SHP77 (cell line): ENCODE measurements at places on chromosomes 2 and 18.

DNA sequence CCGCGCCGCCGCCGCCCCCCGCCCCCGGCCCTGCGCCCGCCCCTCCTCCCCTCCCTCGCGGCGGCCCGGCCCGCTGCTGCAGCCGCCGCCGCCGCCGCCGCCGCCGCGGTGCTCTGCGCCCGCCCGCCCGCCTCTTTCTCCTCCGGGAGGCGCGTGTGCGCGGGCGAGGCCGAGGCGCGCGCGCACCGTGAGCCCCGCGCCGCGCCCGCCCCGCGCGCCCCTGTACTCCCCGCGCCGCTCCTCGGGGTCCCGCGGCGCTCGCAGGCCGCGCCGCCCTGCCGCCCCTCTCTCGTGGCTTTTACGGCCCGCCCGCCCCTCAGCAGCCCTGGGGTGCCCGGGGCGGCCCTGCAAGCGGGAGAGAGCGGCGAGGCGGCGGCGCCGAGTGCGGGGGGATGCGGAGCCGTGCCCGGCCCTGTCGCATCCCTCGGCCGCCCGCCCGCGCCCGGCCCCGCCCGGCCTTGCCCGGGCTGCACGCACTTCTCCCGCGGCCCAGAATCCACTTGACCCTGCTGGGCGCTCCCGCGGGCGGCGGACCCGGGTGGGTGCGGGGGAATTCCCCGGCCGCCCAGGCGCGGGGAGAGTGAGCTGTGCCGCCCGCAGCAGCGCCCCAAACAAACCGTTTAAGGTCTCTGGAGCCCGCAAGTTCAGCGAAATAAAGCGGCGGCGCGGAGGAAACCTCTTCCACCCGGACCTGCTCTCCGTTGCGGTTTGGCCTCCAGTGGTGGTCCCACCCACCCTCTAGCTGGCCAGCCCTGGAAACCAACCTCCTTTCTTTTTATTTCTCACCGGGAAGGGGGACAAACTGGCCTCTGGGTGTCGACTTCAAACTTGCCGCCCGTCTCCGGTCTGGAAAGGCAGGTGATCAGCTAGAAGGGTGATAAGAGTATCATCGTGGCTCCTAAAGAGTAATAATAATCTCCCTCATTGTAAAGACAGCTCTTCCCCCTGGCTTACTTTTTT, 37.4 kb downstream of the AFF3 start:
- no peak for DNase-seq

DNA sequence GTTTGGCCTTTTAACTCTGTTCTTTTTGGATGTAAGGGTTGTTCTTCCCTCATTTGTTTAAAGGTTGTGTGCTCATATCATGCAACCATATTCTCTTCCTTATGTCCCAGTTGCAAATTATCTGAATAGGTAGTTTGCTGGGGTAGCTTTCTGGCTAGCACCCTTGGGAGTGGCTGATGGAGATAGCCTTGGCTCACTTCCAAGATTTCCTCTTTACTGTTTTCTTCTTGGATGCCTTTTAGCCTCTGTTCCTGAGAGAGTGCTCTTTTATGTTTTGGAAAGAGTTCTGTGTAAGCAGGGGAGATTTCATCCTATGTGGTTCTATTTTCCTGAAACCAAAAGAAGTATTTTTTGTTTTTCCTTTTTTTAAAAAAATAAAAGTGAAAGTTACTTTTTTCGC, 25.4 kb downstream of the USP14 start:
- no peak for DNase-seq

DNA sequence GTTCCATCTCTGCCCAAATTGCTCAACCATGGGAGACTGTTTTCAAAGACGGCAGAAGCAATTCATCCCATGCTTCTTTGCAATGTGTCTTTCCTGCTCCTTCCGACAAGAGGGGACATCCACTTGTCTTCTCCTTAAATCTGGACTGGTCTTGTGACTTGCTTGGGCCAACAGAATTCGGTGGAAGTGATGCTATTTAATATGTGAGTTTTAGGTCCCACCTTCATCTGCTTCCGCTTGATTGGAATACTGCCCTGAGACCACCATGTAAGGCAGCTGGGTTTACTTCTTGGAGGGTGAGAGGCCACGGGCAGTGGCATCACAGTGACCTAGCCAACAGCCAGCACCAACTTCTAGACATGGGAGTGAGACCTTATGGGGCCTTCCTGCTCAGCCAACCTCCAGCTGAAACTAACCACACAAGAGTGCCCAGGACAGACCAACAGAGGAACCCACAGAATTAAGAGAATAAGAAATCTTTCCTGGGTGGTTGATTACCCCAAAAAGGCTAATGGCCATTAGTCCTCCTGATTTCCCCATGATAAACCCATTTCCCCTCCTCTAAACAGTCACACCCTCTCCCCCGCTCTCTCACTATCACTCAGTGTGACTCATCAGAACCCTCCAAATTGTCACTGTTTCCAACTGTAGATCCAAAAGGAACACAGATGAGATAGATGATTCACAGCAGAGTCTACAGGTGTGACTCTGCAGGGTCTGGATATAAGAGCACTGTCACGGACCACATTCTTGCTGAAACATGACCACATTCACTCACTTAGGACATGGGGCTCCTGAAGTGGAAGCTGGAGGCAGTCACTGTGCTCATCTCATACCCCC, 16.2 kb upstream of the RHOB start:
- no peak for DNase-seq

DNA sequence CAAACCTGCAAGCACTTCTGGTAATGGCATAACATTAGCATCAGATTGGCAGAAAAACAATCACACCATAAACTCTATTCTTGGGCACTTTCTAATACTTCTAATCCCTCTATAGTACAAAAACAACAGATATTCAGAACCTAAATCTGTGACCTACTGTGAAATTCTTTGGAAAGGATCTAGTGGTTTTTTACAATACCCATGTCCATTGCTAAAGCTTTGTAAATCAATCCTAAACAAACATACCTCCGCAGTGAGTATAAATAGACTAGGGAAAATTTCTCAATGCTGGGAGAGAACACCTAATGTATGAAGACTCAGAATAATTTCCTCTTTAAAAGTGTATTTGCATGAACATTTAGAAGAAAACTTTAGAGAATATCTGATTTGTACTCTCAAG, 1098.5 kb upstream of the DDX18 start:
- peak; percentile 1 for DNase-seq

GRCh38 chr2:191329841-191330240, 84.6 kb downstream of the MYO1B start:
- DNase-seq: no peak

DNA sequence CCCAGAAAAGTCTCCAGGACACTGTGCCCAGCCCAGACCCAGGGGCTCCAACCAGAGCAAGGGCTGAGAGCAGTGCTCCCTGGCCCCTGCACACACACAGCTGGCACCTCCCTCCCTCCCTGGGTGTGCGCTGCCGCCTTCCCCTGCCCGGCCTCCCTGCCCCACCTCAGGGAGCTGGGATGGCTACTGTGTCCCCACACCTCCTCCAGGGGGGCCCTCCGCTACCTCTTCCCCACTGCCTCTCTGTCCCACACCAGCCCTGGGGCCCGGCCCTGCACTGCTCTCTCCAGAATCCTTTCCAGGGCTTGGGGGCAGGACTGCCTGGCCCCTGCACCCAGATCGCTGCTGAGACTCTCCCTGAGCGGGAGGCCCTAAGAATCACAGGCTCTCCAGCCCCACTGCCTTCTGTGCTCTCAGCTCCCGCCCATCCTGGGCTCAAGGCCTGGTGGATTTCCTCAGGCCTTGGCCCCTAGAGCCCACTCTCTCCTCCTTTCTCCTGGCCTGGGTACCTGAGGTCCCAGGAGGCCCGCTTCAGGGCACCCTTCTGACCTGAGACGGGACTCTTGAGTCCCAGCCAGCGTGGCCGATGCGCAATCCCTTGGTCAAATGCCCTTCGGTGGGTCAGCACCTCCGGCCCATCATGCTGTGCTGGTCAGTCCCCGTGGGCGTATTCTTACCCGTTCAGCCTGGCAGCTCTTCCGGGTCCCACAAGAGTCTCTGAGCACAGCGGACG, 276.8 kb upstream of the HDAC4 start:
- no peak for DNase-seq

GRCh38 chr18:45993438-45993837, 26.3 kb upstream of the EPG5 start:
- DNase-seq: no peak

DNA sequence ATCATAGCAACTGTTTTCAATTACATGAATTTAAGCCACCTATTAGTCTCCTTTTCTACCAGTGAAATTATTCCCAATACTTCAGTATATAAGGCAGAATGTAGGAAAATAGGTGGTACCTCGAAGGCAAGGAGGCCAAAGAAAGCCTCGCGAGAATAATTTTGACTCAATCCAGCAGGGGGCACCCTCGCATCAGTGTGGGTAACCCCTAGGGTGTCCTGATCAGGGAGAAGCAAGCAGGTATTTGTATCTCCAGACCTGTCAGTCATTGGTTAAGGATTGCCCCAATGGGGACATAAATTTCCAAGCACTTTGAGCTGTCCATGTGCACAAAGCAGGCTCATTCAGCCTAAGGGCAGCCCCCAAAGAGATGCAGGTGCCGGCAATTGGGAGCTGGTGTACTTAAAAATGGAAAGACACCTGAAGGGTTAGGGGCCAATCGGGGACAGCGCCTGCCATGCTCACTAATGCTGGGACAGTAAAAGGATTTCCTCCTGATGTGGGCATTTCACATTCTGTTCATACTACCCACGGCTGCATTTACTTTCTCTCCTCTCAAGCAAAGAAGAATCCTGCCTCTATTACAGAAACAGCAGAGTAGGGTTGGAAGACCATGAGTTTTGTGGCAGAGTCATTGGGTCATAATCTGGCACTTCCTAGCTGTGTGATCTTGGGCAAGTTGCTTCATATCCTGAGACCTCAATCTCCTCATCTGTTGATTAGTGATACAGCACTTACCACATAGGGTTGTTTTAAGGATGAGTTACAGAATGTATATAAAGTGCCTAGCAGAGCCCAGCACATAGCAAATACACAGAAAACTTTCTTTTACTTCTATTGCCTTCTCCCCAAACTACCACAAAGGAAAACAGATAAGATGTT, 136.1 kb downstream of the ICOS start:
- DNase-seq: peak; percentile 3

- DNase-seq: no peak
These were observed 650.5 kb upstream of the KLHL29 start for GRCh38 chr2:22734373-22735045.

GRCh38 chr18:9987931-9988330, 74.1 kb downstream of the VAPA start:
- peak; percentile 40 for DNase-seq

- DNase-seq: no peak
These were observed 32.6 kb upstream of the SP3 start for GRCh38 chr2:173997753-173998152.

DNA sequence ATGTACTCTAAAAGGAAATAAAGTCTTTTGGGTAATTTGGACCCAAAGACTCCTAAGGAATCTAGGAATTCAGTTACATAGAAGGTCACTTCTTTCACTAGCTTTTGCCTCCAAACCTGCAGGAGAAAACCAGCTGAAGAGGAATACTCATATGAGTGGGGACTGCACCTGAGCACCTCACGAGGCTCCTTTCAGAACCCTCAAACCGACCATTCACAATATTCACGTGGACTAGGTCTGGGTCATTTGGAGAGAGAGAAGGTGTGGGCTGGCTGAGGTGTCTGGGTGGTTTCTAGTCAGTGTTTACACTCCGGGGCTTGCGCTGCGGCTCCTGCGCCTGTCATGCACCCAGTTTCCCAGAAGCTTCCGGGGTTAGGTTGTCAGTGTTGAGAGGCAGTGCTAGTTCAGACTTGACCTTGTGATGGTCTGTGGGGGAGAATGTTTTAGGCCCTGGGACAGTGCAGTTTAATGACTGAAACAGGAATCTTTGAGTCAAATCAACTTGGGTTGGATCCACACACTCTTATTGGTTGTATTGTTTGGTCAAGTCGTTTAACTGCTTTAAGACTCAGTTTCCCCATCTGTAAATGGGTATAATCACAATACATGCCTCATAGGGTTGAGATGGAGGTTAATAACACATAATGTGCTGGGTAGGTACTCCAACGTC, 78.4 kb downstream of the LIMS1 start:
- DNase-seq: no peak

GRCh38 chr2:160469164-160469563, 24.4 kb downstream of the RBMS1 start:
- no peak for DNase-seq

GRCh38 chr2:70094978-70095719, 7.9 kb downstream of the PCBP1 start:
- DNase-seq: peak; percentile 68

- no peak for DNase-seq
These were observed 135.5 kb downstream of the MGAT5 start for GRCh38 chr2:134389381-134389780.

DNA sequence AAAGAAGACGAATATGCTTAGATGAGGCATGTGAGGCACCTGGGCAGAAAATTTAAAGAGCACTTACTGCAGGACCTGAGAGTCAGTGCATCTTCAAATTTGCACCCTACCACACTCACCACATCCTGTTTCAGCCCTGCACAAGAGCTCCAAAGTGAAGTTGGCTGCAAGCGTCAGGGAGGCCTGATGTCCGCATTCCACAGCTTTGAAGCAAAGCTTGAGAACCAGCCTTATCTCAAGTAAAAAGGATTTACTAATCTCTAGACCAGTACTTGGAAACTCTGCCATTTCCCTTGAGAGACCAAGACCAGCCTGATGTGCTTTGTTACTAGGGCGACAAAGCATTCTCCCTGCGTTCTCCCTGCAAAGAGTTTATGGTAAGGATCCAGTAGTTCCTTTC, 3.4 kb upstream of the ASNSD1 start:
- no peak for DNase-seq

- DNase-seq: no peak
These were observed 28.8 kb upstream of the EVA1A start for GRCh38 chr2:75589391-75590105.

GRCh38 chr18:59079264-59079663, 60.4 kb upstream of the SEC11C start:
- DNase-seq: peak; percentile 44

DNA sequence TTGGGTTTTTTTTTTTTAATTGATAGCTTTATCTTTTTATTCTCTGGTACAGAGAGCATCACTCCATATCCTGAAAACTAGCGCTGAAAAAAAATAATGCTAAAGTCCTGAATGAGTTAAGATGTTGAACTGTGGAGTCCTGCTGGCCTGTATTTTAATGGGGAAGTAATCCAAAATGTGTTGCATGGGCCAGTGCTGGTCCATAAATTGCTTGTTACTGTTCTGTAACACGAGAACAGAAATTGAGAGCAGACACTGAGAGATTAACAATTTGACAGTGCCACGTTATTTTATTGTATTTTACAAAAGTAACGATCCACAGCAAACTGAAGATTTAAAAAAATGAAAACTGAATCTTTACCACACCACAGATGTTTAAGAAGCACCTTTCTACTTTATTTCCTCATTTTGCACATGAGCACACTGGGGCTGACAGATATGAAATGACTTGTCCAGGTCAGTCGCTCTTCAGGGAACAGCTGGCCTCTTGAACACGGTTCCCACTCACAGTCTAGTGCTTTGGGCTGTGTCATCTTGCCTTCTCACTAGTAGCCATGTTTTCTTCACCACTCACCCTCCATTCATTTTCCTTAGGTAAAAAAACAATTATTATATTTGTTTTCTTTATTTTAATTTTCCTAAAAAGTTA, 35.3 kb downstream of the ZCCHC2 start:
- DNase-seq: peak; percentile 9

- DNase-seq: no peak
These were observed 30.0 kb upstream of the TWIST2 start for GRCh38 chr2:238817891-238818290.
